ENCODE measurements at places on chromosomes 2 and 18.

- no peak for DNase-seq
Measured at GRCh38 chr18:56221195-56222065, 417.0 kb downstream of the TXNL1 start.

DNA sequence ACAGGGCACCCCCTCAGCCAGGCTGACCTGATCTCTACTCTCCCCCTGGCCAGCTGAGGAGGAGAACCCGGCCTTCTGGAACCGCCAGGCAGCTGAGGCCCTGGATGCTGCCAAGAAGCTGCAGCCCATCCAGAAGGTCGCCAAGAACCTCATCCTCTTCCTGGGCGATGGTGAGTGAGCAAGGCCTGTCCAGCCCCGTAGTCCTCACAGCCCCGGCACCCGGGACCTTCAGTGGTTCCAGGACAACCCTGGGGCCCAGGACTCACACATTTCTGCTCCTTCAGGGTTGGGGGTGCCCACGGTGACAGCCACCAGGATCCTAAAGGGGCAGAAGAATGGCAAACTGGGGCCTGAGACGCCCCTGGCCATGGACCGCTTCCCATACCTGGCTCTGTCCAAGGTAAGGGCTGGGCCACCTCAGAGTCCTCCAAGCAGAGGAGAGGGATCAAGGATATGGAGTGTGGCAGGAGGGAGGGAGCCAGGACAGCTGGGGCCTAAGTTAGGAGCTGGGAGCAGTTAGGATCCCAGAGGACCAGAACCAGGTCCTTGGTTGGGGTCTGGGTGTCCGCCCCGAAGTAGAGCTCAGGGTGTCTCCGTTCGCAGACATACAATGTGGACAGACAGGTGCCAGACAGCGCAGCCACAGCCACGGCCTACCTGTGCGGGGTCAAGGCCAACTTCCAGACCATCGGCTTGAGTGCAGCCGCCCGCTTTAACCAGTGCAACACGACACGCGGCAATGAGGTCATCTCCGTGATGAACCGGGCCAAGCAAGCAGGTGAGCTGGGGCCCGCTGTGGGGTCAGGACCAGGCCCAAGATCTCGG is 555 bp downstream of the ALPI start:
- DNase-seq = no peak

DNA sequence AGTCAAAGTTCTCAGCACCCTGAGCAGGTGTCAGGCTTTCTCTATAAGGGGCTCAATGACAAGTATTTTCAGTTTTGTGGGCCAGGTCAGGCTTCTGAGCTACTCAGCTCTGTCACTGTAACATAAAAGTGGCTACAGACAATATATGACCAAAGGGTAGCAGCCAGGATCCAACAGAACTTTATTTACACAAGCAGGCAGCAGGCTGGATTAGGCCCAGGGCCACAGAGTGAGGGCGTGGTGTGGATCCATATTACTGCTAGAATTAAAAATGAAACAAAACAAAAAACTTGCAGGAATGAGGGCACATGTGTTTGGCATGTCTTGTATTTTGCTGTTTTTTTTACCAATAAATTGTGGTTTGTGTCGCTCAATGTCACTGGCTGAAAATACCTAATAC is 143.7 kb downstream of the EIPR1 start:
- DNase-seq = no peak

DNA sequence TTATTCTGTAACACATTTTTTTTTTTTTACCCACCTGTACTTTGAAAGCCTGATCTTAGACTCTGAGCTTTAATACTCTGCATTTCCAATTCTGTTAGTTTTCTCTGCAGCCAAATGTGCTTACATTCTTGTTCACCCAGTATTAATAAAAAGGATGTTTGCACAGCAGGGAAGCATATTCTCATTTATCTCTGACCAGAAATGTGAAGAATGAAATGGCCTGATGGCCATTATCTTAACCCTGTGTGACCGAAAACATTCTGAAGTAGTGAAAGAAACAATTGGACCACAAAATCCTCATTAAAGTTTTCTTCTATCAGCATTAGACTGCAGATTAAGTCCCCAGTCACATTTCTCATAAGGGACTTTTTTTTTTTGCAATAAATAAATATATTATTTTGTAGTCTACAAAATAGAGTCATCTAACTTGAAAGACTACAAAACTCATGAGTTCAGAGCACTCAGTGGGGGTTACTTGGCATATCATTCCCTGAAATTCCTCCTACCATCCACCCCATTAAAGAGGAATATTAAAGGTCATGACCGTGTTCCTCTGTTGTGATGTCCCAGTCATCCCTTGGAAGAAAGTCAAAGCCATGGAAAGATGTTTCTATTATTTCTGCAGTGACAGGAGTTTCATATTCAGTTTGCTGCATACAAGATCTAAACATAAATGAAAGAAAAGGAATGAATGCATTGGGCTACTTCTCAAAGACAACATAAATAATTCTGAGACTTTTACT is 364.4 kb downstream of the RND3 start:
- no peak for DNase-seq

- DNase-seq = no peak
Measured at GRCh38 chr2:68828887-68829708, 42.1 kb downstream of the BMP10 start.

DNA sequence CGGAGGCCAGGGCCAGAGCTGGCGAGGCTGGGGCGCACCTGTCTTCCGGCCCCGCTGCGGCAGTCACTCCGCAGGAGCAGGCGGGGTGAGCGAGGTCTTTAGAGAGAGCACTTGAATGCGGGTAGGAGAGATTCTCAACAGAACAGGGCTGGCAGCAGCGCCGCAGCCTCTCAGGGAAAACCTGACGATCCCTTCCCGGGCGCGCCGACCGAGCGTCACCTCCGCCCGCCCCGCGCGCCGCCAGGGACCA is 526 bp downstream of the PRKRA start:
- no peak for DNase-seq

- DNase-seq = no peak
Measured at GRCh38 chr18:49250816-49251388, 209.5 kb downstream of the DYM start.

DNA sequence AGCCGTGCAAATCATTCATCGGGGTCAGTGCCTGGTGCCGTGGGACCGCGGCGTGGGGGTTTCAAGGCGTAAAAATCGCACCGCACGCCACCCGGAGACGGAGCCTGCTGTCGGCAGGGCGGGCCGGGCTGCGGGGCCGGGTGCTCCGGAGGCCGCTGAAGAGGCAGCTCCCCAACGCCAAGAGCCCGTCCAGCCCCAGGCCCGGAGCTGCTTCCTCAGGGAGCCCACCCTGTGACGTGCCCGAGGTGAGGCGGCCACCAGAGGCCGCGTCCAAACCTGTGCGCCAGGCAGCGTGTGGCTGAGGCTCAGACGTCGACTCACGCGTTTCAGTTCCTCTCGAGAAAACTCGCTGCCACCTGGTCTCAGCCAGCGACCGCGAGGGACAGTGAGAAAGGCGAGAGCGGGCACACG is 98.1 kb downstream of the NFATC1 start:
- no peak for DNase-seq

DNA sequence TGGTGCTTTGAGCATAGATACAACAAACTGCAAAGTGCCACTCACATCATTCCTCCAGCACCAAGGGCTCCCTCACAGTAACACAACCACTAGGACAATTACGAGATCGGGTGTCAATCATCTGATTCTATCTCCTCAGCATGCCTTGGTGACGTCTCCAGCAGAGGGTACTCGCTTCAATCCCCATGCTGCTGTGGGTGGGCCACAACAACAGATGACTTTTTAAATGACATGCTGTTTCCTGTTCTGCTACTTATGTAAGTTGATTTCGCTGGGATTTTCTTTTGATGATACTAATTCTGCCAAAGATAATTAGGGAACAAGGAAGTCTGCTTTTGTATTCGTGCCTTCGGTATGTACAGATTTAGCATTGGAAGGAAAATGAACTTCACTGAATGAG is 1113.0 kb downstream of the BCL11A start:
- no peak for DNase-seq

DNA sequence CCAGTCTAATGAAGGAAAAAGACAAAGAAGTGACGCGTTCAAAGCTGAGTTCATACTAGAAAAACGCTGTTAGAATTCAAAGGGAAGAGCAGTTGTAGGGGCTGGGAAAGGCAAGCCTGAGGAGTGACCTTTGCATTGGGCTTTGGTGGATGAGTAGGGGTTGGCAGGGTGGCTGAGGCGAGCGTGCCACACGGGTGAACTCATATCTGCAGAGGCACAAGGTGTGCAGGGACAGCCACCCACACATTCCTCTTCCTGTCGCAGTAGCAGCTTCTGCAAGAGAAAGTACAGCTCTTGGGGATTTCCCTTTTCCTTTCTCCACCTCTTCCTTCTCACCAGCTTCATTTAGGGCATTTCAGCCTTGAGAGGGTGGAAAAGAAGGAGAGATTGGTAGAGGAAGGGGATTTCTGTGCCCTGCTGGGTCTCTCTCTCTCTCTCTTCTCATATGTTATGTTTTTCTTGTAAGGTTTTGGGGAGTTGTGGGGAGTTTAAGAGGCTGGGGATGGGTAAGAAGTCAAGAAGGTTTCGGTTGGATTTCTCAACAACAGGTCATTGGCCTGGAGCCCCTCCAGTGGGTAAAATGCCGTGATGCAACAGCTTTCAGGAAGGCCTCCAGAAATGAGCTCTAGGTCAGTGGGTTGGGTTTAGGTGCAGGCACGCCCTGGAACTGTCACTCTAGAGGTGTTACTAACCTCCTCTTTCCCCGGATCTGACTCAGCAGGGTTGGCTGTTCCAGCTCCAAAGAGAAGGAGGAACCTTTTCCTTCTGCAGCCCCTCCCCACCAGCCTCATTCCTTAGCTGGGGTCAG is 40.1 kb downstream of the ODC1 start:
- DNase-seq = peak; percentile 14

- DNase-seq = no peak
Measured at GRCh38 chr2:212726403-212726802, 187.8 kb upstream of the ERBB4 start.

GRCh38 chr2:60309941-60310660 is 243.4 kb downstream of the BCL11A start:
- no peak for DNase-seq

GRCh38 chr2:119216994-119217393 is 6.6 kb upstream of the STEAP3 start:
- no peak for DNase-seq

- DNase-seq = no peak
Measured at GRCh38 chr2:20643060-20643459, 7.8 kb downstream of the HS1BP3 start.

GRCh38 chr2:223853425-223853837 is 16.0 kb upstream of the AP1S3 start:
- DNase-seq = no peak

DNA sequence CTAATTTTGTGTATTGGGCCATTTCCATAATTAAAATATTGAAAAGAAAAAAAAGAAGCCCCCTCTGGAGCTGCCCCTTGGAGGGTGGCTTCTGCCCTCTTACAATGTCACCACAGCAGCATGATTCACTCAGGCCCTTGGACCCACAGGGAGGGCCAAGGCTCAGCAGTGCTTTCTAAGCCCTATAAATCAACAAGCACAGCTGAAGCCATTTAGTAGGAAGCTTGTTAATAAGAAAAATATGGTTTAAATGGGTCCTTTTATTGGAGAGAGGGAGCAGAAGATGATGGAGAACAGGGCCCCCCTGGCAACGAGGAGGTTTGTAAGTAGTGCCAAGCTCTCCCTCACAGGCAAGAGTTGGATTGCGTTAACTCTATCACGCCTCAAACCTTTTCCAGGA is 107.6 kb upstream of the FZD7 start:
- DNase-seq = no peak

- DNase-seq = no peak
Measured at GRCh38 chr18:79792096-79792987, 5.4 kb upstream of the KCNG2 start.

DNA sequence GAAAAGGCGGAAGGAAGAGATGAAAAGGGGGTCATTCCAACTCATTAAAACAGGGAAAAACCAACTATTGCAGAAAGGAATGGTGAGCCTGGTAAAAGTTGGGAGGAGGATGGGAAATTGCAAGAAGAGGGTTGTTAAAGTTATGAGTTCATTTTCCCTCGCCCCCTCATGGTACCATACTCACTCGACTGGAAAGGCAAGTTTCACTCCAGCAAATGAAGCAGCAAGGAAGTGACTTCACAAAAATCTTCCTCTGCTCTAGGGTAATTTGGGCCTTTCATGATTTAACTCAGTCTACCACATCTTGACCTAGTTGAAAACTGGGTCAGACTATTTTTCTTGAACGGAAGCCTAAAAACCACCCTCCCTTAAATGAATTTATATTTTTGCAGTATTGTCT is 22.8 kb upstream of the DAW1 start:
- no peak for DNase-seq

Measured in stimulated activated CD4-positive, alpha-beta T cell treated with anti-CD3 and anti-CD28 coated beads, Interleukin-1b, Interleukin-23, amount 100 ng/mL, for 1 hour (primary cell).